ENCODE measurements at places on chromosomes 1 and 21.
A peak's percentile ranks its signal among the peaks of the same experiment; 100 is the strongest.

- DNase-seq: no peak
Measured at GRCh38 chr1:10681296-10682107, 114.9 kb downstream of the CASZ1 start.

- DNase-seq: no peak
Measured at GRCh38 chr1:63264161-63264560, 58.2 kb upstream of the FOXD3 start.

DNA sequence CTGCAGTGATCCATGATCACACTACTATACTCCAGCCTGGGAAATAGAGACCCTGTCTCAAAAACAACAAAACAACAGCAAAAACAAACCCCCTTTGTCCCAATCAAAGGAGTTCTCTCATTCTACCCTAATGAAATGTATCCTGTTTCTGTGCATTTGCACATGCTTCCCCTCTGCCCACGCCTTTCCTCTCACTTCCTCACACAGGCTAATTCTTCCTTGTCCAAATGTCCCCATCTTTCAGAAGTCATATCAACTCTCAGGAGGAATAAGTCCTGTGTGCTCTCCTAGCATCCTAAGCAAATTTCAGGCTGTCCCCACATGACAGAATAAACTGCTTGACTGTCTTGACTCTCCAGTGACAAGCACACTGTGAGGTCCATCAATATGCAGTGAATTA is 8.1 kb upstream of the ATP1B1 start:
- no peak for DNase-seq

DNA sequence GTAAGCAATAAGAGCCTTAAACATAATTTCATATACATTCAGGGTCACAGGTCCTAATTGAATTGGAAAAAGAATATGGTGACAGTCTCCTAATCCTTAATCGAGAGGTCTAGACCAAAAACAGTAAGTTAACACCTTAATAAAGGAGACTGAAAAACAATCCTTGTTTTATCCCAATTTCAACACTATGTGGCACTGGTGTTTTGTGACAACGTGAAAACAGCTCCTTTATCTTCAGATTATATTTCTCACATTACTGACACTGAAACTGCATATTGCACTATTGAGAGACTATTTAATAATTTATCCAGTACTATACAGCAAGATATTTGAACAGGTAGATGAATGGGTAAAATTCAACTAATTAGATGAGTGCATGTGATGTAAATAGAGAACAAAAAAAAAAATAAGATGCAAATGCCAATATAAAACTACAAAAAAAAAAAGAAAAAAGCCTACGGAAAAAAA is 34.1 kb downstream of the TP53BP2 start:
- DNase-seq: peak; percentile 26

DNA sequence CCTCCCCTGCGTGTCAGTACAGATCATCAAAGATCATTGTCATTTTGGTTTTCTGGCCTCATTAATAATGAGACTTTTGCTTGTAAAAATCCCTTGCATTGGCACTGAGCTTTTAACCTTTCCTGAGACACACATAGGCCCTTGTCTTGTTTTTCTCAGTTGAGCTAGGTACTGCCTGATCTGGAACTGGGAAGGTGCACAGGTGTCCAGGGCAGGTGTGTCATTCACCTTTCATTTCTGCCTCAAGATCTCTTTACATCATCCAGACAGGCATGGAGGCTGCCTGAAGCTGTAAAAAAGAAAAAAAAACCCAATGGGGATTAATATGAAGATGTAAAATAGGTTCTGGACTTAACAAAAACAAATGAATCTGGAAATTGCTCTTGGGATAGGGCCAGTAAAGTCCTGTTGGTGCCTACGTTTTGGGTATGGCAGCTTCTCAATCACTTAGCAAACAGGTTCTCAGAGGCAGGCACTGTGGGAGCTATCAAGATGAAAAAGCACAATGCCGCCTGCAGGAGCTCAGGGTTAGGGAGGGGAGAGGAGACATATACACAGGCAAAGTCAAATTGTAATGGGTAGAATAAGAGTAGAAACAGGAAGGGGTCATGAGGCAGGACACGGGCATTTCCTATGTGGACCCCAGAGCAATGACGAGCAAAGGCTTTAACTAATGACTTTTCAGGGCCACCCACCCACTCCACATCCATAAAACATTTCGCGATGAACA is 1.0 kb upstream of the KCNC4 start:
- DNase-seq: peak; percentile 29

GRCh38 chr1:15501208-15502032 is 22.6 kb downstream of the CASP9 start:
- peak; percentile 69 for DNase-seq

GRCh38 chr1:6391951-6392808 is 1.4 kb downstream of the ACOT7 start:
- peak; percentile 13 for DNase-seq

GRCh38 chr1:235714205-235714897 is 64.8 kb upstream of the GNG4 start:
- no peak for DNase-seq

DNA sequence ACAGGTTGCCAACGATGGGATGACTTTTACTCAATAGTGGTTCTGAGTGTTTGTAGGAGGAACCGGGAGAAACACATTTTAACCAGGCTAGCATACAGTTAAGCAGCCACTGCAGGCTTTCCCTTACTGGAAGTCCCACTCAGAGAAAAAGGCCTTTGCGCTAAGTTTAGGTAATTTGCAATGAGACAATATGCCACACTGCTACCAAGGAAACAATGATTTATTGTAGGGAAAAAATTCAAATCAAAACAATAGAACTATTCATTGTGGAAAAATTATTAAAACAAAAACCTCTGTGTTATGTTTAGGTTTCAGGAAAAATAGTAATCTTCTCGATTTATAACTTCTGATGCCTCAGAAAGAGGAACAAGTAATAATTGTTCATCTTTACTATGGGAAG is 51.4 kb upstream of the CR2 start:
- DNase-seq: no peak

DNA sequence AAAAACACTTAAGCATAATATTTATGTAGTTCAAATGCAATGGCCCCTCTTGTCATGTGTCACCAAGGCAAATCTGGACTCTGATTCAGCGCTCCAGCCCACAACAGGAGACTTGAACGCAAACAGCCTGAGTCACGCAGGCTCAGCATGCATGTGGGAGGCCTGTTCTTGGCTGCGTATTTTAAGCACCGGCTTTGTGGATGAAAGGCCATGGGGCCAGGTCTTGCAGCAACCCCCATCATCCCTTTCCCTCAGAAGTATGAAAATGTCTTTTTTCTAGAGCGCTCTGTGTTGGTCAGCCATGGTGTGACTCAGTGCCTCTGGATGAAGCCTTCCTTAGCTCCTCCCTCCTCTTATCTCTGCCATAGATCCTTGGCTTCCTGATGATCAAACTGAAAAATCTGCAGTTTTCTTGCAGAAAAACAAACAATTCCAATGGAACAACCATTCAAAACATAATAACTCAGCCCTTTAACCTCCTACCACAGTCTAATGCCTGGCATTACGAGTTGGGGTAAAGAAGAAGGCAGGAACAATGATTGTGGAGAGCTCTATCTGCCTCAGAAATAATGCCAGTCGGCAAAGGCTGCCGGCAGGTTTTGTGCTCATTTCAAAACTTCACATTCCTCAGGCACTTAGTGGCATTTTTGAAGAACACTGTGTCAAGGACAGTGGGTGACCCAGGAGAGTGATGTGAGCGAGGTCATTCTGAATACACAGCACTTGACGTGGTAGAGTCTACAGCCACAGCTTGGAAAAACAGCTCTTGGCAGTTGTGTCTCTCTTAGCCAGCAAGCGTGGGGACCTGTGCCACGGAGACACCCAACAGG is 167.5 kb downstream of the CLIC6 start:
- DNase-seq: no peak

DNA sequence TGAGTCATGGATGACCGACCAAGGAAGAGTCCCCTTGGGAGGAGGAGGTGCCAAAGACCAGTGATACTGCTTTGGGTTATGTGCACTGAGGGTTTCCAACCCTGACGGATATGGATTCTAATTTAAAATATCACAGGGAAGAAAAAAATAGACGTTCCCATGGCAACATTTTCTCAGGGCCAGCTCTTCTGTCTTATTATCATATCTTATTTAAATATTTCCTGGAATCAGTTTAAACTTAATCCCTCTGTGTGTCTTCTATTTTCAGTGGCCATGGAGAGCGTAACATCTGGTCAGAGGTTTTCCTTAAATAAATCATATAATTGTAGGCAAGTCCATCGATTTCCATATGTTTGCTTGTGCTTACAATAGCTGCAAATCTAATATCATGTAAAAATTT is 205.4 kb upstream of the FMN2 start:
- DNase-seq: no peak

DNA sequence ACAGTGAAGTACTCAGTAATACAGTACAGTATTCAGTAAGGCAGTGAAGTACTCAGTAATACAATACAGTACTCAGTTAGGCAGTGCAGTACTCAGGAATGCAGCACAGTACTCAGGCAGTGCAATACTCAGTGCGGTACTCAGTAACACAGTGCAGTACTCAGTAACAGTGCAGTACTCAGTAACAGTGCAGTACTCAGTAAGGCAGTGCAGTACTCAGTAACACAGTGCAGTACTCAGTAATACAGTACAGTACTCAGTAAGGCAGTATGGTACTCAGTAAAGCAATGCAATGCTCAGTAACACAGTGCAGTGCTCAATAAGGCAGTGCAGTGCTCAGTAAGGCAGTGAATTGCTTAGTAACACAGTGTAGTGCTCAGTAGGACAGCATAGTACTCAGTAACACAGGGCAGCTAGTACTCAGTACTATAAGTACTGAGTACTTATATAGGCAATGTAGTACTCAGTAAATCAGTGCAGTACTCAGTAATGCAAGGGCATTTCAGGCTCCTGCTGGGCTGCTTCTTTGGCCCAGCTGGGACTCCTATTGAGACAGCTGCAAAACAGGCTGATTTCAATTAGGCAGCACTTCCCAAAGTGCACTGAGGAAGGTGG is 411.3 kb downstream of the DISC1 start:
- no peak for DNase-seq

DNA sequence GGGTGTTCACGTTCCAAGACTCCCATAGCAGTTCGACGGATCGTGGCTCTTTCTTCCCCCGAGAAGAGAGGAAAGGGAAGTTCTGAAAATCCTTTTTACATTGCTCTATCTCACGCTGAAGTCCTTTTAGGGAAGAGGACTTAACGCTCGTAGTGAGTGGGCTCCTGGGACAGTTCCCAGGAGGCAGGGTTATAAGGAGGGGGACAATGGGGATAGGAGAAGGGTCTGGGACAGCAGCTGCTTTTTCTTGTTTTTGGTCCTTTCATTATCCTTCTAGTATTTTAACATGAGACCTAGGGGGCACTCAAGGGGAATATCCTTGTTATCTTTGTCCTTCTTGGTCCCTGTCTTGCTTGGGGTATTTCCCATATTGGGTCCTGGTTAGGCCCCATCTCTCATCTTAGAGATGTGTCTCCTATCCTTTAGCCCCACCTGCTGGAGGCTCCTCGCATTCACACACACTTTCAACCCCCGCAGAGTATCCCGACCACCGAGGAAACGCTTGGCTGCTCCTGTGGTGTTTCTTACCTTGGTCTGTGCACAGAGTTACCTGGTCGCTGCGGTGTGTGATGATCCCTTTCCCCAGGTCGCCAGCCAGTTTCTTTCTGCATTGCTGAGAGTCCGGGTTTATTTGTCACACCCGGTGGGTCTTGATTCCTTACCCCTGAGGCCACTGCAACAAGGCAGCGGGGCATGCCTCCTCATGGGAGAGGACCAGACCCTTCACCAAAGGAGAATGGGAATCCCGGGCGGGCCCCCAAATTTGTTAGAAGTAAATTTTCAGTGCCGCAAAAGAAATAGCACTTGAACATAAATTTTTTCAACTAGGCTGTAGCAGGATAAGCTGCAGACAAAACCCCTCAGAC is 29.7 kb downstream of the SCCPDH start:
- DNase-seq: peak; percentile 77

DNA sequence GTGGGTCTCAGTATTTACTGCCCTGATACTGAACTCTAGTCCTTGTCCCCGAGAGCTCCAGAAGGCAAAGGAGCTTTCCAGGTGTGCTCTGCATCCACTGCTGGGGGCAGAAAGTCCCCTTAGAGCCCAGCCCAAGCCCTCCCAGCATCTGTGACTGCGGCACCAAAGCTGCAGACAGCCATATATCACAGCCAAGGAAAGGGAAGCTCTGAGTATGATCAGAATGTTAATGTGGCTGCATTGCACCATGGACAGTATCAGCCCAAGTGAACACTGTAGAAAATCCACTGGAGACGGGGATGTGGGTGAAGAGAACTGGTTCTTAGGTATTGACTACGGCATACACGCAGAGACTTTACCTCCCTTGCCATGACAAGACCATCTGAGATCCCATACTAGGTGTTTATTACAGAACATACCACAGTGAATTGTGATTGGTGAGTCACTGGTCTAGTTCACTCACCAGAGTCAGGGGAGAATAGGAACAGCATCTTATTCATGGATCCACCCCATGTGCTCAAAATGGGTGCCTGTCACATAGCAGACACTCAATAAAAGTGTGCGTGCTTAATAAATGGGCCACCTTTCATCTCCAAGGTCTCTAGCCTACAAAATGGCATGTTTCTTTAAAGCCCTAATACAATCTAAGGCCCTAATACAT is 170.3 kb downstream of the HHIPL2 start:
- no peak for DNase-seq

DNA sequence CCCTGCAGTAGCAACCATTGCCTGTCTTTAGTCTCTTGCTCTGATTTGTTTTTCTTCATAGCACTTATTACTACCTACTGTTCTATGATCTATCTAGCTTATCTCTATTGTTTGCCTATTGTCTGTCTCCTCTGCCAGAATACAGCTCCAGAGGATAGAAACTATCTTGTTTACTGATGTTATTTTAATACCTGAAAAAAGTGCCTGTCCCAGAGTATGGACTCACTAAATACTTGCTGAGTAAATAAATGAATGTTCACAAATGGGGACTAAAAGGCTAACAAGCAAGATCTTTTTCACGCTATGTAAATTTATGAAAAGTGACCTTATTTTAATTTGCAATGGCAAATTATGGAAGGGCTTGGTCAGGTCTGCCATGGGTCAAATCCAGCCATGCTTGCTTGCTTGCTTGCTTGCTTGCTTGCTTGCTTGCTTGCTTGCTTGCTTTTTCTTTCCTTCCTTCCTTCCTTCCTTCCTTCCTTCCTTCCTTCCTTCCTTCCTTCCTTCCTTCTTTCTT is 145.3 kb downstream of the TGFB2 start:
- DNase-seq: no peak

DNA sequence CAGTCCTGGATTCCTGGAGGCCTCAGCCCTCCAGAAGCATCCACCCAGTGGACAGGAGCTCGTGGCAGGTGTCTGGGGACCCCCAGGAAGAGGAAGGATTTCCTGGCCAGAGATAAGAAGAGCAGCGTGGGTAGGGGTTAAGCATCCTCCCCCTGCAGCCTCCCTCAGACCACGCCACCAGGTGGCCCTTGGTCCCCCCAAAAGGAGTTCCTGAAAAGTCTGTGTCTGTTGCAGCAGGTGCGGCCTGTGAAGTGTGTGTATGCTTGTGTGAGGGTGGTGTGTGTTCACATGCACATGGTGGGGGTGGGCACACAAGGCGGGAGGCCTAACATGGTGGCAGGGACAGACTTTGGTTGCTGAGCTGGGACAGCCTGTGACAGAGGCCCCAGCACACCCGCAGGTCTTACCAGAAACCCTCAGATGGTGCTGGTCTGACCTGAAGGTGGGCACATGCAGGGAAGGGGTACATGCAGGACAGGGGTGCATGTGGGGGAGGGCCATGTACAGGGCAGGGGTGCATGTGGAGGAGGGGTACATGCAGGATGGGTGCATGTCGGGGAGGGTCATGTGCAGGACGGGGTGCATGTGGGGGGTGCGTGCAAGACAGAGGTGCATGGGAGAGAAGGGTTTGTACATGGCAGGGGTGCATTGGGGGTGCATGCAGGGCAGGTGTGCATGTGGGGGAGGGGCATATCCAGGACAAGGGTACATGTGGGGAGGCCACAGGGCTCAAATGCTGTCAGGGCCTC is 18.2 kb upstream of the RUNX3 start:
- peak; percentile 64 for DNase-seq
